EH (cell line): ENCODE measurements at places on chromosomes 13 and 19.

- DNase-seq: no peak
These were observed 421.6 kb upstream of the SLC10A2 start for GRCh38 chr13:103487841-103488240.

DNA sequence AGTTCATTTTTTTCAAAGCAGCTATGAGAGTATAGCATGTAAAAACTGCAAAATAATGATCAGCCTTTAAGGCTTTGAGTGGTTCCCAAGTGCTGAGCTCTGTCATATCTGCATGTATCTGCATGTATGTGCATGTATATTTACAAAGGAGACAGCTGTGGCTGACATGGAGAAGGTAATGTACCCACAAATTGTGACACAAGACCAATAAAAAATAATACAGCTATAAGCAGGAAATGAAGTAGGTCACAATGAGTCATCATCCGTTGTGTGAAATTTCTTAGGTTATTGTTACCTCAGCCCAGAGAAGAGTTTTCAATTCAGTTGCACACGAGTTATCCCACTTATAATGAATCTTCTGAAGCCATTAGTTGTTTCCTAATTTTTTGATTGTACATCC is 60.9 kb upstream of the MED4 start:
- DNase-seq: peak; percentile 27

- no peak for DNase-seq
These were observed 32.6 kb upstream of the TCF3 start for GRCh38 chr19:1685046-1685445.

DNA sequence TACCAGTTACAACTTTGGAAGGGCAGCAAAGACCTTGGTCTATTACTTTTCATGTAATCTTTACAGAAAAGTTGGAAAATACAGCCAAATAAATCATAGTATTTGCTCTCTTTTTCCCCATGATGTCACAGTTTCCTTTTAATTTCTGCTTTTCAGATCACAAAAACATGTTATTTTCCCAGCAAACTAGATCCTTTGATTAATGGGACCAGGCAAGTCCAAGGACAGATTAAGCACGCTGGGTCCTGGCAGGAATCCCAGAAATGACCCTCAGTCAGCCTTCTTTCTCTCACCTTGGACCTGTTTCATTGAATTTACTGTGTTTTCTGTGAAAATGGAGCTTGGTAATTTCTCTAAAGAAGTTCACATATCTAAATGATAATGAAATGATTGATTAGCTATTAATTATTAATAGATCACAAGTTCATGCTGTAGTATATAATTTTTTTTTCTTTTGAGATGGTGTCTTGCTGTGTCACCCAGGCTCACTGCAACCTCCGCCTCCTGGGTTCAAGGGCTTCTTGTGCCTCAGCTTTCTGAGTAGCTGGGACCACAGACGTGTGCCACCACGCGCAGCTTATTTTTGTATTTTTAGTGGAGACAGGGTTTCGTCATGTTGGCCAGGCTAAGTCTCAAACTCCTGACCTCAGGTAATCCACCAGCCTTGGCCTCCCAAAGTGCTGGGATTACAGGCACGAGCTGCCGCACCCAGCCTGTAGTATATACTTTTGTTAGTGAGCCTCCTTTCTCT is 16.0 kb downstream of the SPATA13 start:
- no peak for DNase-seq

- DNase-seq: no peak
These were observed 22.0 kb downstream of the ELAVL1 start for GRCh38 chr19:7983286-7983950.

GRCh38 chr13:114047358-114047881 is 73.5 kb upstream of the C13orf46 start:
- DNase-seq: no peak

GRCh38 chr13:51495316-51495715 is 42.5 kb upstream of the INTS6 start:
- DNase-seq: no peak

DNA sequence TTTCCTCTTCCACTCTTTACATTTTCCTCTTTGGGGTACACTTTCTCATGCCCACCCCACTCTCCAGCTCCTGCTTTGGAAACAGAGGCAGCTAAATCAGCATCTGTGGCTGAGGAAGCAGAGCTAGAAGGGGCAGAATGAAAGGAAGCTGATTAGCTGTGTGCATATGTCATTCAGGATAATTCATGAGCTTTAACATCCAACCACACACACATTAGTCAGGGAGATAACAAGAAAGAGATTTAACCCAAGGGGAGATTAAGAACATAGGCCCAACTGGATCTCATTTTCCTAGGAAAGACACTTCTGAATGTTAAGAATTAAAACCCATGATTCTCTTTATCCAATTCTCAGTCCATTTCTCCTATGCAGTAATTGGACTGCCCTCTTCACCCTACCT is 405.5 kb downstream of the TBC1D4 start:
- no peak for DNase-seq

- no peak for DNase-seq
These were observed 830.8 kb downstream of the DIAPH3 start for GRCh38 chr13:59332966-59333365.

GRCh38 chr19:16581145-16581970 is 9.1 kb upstream of the SLC35E1 start:
- no peak for DNase-seq

- DNase-seq: peak; percentile 65
These were observed 75.3 kb downstream of the CACNA1A start for GRCh38 chr19:13430790-13431582.

DNA sequence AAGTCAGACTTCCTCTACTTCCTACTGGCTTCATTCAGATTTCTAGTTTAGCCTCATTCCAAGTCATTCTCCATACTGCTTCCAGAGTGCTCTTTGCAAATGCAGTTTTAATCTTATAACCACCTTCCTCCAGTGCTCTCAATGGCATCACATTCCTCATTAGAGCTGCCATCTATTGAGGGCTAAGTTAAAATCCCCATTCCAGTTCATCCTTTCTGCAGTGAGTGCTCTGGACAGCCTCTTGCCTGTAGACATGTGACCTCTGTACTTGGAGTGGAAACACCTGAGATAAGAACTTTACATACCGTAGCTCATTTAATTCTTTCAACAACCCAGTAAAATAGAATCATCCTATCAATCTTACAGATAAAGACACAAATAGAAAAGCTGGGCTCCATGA is 57.9 kb upstream of the MAB21L1 start:
- no peak for DNase-seq

- DNase-seq: peak; percentile 27
These were observed 56.5 kb downstream of the INTS6 start for GRCh38 chr13:51396352-51396751.

GRCh38 chr13:46087481-46087880 is 17.4 kb downstream of the CPB2 start:
- no peak for DNase-seq

GRCh38 chr13:39506559-39507390 is 96.2 kb downstream of the LHFPL6 start:
- DNase-seq: peak; percentile 76

- peak; percentile 26 for DNase-seq
These were observed 112.9 kb upstream of the CACNA1A start for GRCh38 chr19:13619203-13619632.

GRCh38 chr13:20984879-20985278 is 76.5 kb downstream of the LATS2 start:
- no peak for DNase-seq

DNA sequence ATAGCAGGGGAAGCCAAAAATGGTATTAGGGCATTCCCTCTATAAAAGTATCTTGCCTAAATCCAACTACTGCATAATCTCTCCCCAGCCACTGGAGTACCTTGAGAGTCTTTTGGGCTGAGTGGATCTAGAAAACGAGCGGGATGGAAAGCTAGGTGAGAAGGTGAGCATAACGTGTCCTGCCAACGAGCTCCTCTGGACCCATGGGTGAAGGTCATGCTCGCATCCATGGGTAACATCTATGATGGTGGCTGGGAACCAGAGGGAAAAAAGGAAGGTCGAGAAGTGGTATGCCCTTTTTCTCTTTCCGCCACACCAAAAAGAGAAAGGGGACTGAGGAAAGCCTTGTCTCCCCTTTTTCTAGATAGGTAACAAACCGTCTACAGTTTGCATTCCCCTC is 63.0 kb downstream of the ZNF208 start:
- DNase-seq: no peak

- no peak for DNase-seq
These were observed 1.3 kb upstream of the B3GLCT start for GRCh38 chr13:31198519-31198918.

DNA sequence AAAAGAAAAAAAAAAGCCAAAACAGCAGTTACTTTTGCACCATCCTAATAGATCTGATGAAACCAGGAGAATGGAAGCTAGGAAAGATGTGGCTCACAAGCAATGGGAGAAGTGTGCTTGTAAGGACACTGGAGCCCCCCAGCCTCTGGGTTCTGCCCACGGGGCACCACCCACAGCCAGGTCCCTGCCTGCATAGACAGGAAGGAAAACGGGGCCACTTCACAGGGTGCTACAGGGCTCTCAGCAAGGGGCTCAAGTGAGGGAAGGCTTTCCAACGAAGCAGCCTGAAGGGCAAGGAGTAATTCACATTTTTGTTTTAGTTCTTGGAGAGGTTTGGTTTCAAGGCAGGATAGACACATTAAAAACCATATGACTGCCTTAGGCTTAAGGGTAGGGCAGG is 42.7 kb downstream of the BRD4 start:
- DNase-seq: no peak

DNA sequence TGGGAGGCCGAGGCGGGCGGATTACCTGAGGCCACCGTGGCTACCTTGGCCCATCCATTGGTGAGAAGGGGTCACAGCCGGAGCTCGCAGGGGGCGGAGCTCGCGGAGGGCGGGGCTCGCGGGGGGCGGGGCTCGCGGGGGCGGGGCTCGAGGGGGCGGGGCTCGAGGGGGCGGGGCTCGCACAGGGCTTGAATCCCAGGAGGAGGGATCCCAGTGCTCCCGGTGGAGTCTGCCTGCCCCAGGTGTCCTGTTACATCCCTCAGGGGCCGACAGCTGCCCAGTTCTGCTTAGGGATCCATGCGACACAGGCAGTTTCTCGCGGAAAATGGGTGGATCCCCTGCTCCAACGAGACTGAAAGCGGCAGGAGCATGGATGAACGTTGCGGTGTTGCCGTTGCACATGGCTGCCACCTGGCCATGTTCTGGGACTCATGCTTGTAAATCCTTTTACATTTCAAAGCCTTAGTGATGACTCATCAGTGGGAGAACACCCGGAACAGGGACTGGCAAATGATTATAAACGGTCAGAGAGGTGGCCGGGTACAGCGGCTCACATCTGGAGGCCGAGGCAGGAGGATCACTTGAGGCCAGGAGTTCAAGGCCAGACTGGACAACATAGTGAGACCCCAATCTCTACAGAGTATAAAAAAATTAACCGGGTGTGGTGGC is 25.1 kb downstream of the TMPRSS9 start:
- DNase-seq: peak; percentile 83

GRCh38 chr19:11165486-11166030 is 10.0 kb upstream of the SPC24 start:
- peak; percentile 74 for DNase-seq

GRCh38 chr19:8115805-8116396 is 33.5 kb downstream of the FBN3 start:
- no peak for DNase-seq

- no peak for DNase-seq
These were observed 21.7 kb downstream of the ZBTB7A start for GRCh38 chr19:4044990-4045465.

GRCh38 chr19:2982561-2982960 is 5.2 kb downstream of the TLE6 start:
- no peak for DNase-seq

DNA sequence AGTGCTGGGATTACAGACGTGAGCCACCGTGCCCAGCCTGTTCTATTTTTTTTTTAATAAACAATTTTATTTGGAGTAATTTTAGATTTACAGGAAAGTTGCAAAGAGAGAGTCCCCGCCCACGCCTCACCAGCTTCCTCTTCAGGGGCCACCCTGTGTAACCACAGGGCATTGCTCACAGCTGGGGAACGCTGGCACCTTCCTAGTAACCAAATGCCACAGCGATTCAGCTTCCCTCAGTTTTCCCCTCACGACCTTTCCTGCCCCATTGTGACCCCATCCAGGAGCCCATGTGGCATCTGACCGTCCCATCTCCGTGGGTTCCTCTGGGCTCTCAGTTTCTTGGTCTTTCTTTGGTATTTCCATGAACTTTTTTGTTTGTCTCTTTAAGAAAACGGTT is 83.9 kb downstream of the GNG7 start:
- peak; percentile 60 for DNase-seq

- DNase-seq: no peak
These were observed 6.0 kb upstream of the TMPRSS9 start for GRCh38 chr19:2353887-2354592.

- no peak for DNase-seq
These were observed 15.1 kb downstream of the KCNRG start for GRCh38 chr13:50030315-50030714.

GRCh38 chr13:24648983-24649687 is 31.1 kb upstream of the ATP12A start:
- DNase-seq: no peak

DNA sequence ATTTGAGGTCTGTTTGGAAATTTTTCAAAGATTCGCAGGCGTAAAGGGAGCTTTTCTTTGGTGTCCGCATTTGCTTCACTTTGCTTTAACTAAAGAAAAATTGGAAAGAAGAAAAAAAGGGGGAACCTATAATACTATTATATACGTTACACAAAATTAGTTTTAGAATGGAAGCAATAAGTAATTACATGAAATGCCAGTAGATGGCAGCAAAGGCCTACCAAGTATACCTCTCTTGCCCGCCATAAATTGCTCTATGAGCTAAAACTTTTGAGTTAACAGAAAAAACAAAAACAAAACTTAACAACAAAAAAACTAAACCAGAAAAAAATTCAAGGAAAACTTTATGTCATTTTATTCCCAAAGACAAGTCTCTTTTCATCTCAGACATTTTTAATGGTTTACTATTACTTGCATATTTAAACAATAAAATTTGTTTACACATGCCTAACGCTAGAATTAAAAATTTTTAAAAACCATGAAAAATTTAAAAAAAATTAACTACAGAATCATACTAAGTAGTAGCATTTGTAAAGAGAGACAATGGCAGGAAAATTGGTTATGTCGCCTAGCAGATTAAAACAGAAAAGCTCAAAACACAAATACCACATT is 271.4 kb downstream of the NALCN start:
- peak; percentile 66 for DNase-seq

DNA sequence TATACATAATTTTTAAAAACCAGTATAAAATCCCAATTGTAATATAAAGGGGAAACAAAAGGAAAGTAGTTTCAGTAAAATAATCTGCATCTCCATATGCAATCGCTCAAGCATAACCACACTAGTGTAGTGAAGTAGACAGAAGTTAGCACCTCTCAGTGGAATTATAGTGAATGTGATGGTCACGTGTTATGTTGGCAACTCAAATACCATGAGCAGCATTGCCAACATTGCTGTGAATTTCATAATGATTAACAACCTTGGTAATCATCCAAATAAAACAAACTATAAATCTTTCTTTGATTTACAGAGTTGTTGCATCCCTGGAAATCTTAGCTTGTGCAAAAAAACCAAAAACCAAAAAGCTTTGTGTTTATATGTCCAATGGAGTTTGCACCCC is 77.3 kb upstream of the SIAH3 start:
- DNase-seq: no peak
